NCI-H187 treated with DMSO at 0.1 percent for 48 hours (cell line): ENCODE measurements at places on chromosomes 3 and 15.

DNA sequence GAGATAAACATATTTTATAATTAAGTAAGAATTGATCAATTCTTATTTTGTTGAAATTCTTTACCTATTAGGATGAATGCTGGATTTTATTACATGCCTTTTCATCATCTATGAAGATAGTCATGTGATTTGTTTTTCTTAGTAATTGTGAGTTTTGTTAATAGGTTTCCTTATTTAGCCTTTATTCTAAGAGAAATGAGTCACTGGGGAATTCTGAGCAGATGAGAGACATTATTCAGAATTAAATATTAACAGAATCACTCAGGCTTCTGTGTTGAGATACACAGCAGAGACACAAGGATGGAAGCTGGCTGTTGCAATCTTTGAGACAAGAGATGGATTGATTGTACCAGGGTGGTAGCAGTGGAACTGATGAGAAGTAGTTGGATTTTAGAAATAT, 7.4 kb upstream of the ANO10 start:
- DNase-seq, result no peak

DNA sequence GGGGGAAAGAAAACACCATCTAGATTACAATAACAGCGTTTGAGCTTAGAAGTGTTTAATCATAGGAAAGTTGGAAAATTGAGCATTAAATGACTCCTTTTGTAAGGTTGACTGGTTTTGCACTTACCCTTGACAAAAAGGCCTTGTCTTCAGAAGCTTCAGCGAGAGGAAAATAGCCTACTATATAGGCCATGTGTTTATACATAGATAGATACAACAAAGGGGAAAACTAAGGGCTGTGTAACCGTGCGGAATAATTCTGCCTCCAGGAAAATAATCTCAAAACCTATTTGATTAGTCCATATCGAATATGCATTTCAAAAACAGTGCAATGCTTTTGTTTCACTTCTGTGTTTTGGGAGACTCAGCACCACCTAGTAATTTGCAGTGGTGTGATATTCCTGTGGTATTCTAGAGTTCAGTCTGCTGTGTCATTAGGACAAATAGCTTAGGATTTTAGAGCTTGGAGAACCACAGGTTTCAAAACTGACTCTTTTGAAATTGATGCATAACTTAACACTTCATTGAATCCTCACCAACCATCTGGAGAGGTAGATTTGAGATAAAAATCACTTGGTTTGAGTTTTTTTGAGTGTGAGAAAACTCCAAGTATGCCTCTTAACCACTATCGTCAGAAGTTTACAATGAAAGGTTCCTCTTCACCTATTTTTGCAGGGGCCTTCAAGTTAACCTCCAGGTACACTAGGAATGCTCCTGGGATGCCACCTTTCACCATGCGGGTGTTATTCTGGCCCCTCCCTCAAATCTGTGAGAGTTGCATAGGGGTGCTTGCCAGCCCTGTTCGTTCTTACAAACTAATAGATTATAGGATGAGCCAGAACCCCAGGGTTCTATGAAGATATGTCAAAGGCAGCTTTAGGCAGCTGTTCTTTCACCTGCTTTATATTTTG, 1.9 kb downstream of the ARHGAP31 start:
- no peak for DNase-seq

- no peak for DNase-seq
Measured at GRCh38 chr3:155102329-155102728, 22.2 kb downstream of the MME start.

GRCh38 chr15:70726753-70727152, 36.6 kb downstream of the UACA start:
- DNase-seq, result no peak

- no peak for DNase-seq
Measured at GRCh38 chr3:113698956-113699355, 2.5 kb upstream of the USF3 start.

DNA sequence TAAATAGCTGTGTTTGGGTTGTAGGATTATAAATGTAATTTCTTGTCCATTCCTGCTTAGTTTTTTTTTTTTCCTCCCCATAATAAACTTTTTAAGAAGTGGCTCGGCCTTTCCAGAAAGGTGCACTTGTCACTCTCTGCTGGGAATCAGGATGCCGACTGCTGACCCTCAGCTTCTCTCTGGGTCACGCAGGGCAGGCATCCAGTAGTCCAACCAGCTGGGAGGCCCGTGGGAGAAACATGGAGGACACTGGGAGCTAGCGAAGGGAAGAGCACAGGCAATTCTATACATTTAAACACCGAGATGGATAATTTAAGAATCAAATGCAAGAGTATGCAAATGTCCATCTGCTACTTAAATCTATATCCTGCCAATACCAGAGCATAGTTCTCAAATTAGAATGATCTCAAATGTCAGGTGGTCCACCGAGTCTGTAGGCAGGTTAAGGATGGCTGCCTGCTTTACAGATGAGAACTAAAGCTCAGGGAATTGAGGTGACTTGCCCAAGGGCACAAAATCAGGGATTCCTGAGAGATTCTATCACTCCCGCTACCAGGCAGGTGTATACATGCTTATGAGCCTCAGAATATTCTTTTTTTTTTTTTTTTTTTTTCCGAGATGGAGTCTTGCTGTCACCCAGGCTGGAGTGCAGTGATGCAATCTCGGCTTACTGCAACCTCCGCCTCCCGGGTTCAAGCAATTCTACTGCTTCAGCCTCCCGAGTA, 64.5 kb downstream of the DAPK2 start:
- DNase-seq, result no peak

DNA sequence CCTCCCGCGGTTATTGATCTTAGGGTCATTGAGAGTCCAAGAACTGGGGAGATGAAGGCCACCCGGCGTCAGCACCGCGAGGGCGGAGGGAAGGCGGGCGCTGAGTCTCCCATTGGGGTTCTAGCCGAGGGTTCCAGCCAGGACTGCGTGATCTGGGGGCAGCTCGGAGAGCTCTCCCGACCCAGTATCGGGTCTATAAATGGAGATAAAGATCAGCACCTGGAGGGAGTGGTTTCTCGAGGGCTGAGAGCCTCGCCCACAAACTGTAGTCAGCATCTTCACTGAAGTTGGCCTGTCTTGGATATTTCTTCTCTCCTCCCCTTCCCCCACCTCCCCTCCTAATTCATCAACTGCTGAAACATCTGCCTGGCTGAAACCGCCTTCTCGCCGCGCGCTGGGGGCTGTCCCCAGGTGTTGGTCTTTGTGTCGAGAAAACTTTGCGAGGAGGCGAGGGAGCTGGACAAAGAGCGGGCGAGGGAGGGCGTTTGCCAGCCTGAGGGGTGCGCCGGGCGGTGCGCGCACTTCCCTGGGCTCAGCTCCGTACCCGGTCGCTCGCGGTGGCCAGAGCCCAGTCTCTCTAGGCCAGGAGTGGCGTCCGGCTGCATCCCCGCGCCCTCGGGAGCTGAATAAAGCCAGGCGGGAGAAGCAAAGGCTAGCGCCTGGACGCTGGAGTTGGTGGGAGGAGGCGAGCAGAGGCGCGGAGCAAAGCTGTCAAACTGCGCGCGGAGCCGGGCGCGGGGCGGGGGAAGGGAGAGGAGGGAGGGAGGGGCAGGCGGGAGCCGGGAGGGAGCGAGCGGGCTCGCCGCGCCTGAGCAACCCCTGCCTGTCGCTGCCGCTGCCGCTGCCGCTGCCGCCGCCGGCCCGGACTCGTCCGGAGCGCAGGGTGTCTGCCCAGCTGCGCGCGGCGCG, at the start of gene ST8SIA2:
ST8SIA2 (plus strand) TSS at position 811 of the 909 bp plus-strand sequence. CDS start 184 bp downstream, outside the sequence.
- no peak for DNase-seq

GRCh38 chr15:34793901-34794300, 1.4 kb downstream of the ACTC1 start:
- DNase-seq, result no peak

DNA sequence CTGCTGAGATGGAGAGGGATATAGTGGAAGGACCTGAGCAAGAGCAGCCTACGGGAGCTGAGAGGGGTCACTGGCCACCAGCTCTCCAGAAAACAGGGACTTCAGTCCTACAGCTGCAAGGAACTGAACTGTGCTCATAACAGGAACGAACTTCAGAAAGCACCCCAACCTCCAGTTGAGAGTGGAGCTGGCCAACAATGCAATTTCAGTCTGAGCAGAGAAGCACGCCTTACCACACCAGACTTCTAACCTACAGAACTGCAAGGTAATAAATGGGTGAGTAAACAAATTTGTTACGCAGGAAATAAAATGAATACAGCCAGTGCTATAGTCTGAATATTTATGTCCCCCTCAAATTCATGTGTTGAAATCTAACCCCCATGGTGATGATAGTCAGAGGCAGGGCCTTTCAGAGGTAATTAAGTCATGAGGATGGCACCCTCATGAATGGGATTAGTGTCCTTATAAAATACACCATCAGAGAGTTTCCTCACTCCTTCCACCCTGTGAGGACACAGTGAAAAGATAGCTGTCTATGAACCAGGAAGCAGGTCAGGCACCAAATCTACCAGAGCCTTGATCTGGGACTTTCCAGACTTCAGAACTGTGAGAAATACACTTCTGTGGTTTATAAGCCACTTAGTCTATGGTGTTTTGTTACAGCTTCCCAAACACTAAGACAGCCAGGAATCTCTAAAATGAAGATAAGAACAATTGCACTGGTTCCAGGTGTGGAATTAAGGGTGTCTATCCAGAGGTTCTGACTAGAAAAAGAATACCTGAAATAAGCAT, 58.6 kb downstream of the SYNM start:
- no peak for DNase-seq

DNA sequence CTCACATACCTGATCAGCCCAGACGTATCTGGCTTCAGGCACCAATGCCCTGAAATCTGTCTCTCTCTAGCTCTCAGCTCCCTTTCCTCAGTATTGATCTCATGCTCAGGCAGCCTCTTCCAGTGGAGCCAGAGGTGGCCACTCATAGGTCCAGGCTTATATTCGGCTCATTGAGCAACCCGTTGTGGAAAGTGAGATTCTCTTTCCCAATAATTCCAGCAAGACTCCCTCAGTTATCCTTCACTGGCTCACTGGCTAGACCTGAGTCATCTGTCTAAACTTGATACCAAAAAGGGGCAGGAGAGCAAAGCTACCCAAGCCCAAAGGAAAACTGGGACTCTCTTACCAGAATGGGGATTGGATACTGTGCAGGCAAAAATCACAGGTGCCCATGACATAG, 33.4 kb upstream of the FRMD4B start:
- DNase-seq, result no peak

GRCh38 chr3:113194823-113195401, 16.4 kb upstream of the BOC start:
- DNase-seq, result no peak

GRCh38 chr3:150996731-150997130, 24.2 kb upstream of the CLRN1 start:
- DNase-seq, result no peak

GRCh38 chr15:39054128-39054732, 489.6 kb upstream of the RASGRP1 start:
- no peak for DNase-seq

- no peak for DNase-seq
Measured at GRCh38 chr3:81980596-81981494, 219.4 kb upstream of the GBE1 start.

GRCh38 chr3:56839784-56840715, 38.3 kb upstream of the ARHGEF3 start:
- no peak for DNase-seq

- DNase-seq, result no peak
Measured at GRCh38 chr3:190258634-190259033, 63.6 kb downstream of the CLDN1 start.

DNA sequence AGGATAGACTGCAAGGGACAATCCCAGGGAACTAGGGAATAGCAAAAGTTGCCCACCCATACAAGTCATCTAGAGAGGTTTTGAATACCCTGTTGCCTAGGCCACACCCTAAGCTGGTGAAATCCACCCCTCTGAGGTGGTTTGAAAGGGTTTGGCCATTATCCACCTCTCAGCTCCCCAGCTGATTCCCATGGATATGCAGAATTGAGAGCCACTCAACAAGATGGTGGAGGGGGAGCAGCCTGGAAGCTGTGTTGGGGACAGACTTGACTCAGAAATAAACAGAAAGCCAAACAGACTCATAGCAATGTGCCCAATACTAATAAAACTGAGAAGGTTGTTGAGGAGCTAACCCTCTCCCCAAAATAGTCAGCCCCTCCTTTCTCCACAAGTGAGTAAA, 10.9 kb downstream of the PRR20G start:
- no peak for DNase-seq

DNA sequence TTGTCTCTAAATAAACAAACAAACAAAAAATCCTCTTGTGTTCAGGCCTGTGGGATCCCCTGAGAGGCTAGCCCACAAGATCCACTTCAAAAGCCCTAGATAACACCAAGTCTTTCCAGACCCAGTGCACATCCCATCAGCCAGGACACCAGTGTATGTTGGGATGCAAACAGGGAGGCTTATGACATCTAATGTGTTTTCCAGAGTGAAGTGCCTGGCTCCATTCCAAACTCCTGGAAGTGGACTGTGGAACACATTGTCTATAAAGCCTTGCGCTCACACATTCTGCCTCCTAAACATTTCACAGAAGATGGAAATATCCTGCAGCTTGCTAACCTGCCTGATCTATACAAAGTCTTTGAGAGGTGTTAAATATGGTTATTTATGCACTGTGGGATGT, 57.0 kb downstream of the MLH1 start:
- no peak for DNase-seq

- DNase-seq, result no peak
Measured at GRCh38 chr3:127072971-127073783, 90.3 kb downstream of the PLXNA1 start.

DNA sequence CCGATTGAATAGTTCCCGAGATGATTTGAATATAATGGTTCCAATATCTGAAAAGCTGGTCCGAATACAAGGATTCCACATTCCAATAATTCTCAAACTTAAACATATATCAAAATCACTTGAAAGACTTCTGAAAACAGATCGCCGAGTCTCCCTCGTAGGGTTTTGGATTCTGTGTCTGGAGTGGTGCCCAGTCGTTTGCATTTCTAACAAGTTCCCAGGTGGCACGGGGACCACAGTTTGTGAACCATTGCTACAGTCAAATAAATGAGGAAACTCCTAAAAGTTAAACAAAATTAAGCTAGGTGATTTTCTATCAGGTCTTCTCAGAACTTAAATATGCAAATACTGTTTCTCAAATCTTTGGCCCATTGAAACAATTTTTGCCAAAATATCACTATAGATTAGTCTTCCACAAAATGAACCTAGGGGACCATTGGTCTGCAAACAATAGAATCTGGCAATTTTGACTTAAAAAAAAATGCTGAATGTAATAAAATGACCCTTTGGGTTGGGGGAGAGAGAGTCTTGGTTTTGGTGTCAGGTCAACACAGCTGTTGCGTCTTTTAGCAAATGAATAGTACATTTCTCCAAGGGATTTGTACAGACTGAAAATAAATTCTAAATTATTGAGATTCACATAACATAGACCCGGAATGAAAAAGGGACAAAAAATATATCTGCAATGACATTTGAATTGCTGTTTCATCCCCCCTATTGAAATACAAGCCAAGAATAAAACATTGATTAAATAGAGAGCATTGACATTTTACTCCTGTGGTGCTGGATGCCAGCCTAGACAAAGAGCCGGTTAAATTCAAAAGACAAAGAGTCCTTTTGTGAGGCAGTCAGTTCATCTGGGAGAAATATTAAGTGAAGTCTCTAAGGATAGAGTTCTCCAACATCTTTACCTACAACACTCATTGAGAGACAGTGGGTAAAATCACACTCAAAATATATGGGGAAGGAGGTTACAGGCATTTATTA, 175.7 kb upstream of the ADAMTS9 start:
- DNase-seq, result no peak

GRCh38 chr3:129425619-129426018, 2.8 kb downstream of the EFCAB12 start:
- DNase-seq, result no peak
